ENCODE measurements at places on chromosomes 12 and 14.
A peak's percentile ranks its signal among the peaks of the same experiment; 100 is the strongest.

DNA sequence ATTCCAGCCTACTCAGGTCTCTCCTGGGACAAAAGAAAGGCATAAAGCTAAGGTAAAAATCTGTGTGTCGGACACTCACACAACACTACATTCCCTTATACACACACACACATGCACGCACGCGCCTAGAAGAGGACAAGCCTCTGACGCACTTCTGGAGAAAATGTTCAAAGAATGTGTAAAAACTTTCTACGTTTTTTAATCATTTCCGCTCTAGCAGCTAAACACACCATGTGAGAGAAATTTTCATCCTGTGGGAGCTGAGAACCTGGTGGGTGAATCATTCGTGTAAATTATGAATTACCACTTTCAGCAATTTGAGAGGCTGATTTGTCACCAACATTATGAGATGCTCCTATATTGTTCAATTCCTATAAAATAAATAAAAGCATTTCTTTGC, 494.5 kb downstream of the TMEM132D start:
- no peak for DNase-seq

GRCh38 chr12:11746940-11747716, 97.7 kb downstream of the ETV6 start:
- DNase-seq: no peak

DNA sequence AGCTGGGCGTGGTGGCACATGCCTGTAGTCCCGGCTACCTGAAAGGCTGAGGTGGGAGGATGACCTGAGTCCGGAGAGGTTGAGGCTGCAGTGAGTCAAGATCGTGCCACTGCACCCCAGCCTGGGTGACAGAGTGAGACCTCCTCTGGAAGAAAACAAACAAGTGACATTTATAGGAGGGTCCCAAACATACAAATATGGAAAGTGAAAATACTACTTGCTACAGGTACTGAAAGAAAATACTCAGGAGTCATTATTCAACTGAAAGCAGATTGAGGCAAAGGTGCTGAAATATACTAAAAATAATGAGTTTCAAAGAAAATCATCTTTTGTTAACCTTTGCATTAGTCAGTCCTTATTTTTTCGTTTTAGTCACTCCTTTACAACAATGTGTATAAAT, 53.5 kb downstream of the ETV6 start:
- peak; percentile 14 for DNase-seq

- no peak for DNase-seq
Measured at GRCh38 chr12:2457933-2458414, 336.8 kb upstream of the FKBP4 start.

DNA sequence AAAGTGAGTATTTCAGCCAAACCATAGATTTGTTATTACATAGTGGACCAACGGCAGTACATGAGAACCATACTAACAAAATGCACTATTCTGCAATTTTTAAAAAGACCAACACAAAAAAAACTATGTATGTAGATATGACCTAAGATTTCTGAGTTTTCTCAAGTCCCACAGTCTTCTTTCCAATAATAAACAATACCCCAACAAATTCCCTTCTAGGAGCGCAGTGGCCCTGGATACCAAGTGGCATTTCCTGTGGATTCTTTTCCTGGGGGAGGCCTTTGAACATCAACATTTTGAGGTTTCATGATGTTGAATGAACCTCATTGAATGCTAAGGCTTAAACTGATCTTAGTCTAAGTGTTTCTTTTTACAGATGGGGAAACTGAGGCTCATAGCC, 210.5 kb downstream of the BCAT1 start:
- no peak for DNase-seq

- DNase-seq: no peak
Measured at GRCh38 chr14:75751296-75751695, 90.2 kb downstream of the TTLL5 start.

All from activated naive CD4-positive, alpha-beta T cell treated with anti-CD3 and anti-CD28 coated beads for 36 hours (primary cell).